Endothelial cell (in vitro differentiated cells): ENCODE measurements at places on chromosomes 2 and 18.

DNA sequence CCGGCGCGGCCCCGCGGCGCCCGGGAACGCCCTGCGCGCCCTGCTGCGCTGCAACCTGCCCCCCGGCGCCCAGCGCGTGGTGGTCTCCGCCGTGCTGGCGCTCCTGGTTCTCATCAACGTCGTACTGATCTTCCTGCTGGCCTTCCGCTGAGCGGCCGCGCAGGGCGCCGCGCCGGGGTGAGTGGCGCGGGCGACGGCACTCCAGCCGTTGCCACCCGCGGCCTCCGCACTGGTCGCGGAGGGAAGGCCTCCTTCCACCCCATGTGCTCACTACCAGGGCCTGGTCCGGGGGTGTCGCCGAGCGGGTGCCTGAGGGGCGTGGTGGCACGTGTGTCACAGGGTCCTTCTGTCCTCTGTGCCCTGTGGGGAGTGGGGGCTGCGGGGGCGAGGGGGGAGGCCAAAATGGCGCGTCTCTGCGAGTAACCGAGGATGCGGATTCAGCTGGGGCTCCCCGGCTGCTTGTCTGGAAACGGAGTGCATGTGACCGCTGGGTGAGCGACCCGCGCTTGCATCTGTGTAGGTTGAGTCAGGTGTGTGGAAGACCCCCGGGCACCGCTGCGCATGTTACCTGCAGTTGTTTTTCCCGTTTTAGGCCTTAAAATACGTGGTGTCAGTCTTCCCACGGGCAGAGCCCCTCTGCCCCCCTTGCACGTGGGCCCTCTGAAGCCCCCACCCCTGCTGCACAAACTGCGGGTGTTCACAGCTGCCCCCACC is 58.0 kb downstream of the FAM168B start:
- DNase-seq: no peak

DNA sequence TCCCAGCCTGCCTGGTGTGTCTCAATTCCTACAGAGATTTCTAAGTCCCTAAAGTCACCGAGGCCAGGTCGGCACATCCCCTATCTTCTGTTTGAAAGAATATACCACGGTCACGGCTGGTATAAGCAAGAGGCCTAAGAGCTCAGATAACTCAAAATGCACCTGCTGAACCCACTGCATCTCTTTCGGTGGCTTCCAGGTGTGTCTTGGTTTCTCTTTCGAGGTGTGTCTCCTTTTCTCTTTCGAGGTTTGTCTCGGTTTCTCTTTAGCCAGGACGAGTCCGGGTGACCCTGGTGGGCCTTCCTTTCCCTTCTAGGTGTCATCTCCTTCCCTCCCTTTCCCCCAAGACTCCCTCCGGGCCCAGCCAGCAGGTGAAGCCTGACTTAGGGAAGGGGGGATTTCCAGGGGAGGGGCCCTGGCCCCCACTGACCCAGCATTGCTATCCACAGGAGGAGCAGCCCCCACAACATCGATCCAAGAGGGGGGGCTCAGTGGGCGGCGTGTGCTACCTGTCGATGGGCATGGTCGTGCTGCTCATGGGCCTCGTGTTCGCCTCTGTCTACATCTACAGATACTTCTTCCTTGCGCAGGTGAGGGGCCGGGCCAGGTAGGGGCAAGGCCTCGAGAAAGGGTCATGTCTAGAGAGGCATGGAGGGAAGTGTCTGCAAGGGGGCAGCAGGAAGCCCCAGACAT is 8.4 kb downstream of the ITM2C start:
- no peak for DNase-seq

- DNase-seq: no peak
These were observed 29.8 kb downstream of the PCBP1 start for GRCh38 chr2:70116936-70117552.

DNA sequence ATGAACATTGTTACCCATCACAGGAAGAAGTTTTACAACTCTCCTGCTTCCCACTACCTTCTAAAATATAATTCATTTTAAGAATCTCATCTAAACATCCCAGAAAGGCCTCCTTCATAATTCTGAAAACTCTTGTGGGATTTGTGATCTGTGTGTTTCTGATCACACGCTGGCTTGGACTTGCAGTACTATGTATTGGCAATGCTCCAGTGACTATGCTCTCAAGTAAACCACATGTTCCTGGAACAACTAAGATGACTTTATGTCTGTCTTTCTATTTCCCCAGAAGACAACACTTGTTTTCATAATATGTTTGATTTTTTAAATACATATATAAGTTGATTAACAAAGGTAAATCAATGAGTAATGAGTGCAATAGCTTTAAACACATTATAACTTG is 376.6 kb upstream of the NETO1 start:
- no peak for DNase-seq

DNA sequence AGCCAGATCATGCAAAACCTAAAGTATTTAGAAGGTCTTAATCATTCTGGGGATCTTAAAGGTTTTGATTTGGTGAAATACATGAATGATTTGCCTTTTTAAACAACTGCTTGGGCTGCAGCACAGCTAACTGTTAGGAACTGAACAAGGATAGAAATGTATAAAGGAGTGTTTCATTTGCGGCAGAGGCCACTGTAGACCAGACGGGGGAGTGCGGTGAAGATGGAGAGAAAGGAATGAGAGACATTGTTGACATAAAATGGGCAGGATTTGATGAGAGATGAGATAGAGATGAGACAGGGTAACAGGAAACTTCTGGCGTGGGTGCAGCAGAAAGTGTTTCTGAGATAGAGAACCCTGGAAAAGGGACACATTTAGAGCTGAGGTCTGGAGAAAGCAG is 308.1 kb downstream of the TMX3 start:
- no peak for DNase-seq

GRCh38 chr2:27711804-27712203 is 48.1 kb downstream of the SLC4A1AP start:
- DNase-seq: no peak

GRCh38 chr2:30491225-30491624 is 44.2 kb downstream of the LCLAT1 start:
- DNase-seq: no peak

DNA sequence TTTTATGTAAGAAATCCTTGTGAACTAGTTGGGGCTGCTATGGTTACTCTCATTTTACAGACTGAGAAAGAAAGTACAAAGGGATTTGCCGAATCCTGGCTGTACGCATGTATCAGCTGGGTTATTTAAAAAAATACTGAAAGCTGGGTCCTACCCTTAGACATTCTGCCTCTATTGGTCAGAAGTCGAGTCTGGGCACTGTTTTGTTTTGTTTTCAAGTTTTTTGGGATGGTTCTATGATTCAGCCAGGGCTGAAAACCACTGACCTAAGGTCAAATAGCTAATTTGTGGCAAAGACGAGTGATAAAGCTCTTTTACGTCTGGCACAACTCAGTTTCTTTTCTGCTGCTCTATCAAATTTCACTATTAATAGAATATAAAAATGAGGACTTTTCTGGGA is 5.9 kb upstream of the SLC8A1 start:
- no peak for DNase-seq

DNA sequence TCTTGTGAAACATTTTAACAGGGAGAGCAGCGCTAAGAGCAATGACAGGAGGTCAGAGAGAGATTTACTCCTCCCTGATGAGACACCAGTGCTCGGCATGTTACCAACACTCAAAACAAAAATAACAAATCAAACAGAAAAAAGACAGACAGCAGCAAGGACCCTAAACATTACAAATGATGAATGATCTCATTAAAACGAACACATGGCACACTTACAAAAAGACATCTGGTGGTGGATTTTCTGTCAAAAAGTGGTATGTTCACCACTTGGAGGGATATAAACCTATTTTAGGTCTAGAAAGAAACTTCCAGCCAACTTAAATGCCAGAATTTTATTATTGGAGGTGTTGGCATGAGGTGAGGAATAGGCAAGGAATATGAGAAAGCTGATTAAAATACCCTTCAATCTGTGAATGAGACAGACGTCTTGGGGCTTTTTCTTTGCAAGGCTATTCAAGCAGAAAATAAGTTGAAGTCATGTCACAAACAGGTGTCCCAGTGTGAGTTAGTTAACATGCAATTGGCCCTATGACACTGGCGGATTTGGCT is 112.8 kb downstream of the PRELID3A start:
- DNase-seq: no peak

DNA sequence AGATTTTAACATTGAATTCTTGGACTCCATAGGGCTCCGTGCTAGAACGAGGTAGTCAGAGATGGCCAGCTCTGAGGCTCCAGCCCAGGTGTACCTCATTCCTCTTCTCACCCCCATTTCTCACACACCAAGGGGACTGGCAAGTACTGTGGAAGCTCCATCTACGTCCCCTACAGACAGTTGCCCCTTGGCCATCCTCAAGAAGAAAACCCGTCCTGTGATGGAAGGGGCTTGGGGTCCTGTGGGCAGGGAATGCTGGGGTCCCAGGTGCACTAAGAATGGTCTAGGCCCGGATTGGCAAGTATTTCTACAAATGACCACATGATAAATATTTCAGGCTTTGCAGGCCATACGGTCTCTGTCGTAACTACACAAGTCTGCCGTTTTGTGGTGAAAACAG is 110.3 kb downstream of the PDCL3 start:
- no peak for DNase-seq

DNA sequence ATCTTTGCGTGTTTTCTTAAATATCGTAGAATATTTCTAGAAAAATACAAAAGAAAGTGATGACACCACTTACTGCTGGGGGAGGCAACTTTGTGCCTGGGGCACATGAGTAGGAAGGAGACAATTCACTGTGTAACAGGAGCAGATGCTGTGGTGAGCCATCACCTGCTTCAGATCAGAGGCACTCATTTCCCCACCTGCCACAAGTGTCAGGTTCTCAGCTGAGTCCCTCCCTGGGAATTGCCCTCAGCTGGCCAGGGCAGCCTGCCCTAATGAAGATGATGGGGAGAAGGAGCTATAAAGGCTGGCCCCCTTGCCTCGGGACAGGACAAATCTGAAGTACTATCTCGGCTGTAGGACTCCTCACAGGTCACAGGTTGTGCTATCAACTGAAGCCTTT is 322.8 kb downstream of the STK39 start:
- no peak for DNase-seq

DNA sequence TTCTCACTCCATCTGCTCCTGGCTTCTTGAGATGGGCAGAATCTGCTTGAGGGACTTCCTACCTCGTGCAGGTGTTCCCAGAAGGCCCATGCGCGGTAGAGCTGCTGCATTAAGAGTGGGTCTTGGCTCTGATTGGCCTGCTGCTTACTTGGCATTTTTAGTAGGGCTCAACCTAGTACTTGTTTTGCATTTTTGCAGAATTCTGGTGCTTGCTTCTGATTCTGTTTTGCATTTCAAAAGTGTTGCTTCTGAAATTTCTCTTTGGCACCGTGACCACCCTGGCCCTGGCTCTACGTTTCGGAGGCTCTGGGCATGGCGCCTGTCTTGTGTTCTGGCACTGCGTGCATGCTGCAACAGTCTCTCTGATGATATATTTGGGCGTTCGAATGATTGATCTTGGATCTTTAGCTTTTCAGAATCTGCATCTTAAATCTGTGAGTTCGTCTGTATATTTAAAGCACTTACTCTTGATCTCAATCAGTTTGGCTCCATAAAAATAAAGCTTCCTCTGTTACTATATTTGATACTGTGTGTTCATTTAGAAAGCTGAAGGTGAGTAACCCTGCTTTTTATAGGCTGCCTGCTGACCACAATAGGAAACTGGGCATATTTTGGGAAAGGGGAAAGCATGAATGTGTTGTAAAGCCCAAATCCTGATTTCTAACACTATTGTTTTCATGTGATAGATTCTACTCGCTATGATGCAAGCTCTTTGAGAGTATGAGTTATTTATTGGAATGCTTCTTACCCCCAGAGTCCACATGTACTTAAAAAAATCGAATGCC is 22.2 kb downstream of the EFR3B start:
- DNase-seq: no peak

DNA sequence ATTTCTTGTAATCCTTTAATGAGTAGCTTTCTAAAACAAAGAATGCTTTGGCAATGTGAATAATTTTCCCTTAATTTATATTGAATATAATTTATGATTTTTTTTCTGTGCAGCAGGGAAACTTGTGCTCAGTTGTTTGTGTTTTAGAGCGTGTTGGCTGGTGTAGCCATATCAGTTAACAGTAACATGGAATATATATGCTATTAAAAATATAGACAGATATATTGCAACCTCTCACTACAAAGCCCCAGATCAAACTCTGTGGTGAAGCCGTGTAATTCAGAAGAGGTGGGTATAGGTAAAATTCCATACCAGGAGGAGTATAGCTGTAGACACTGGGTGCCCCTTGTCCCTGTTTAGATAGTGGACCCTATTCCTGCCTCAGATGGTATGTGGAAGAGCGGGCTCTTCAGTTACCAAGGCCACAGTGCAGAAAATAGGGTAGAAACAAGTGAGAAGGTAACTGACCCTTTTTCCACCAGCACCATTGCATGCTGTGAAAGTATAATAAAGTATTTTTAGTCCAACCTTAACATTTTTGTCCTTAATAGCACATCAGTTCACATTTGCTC is 18.1 kb upstream of the RASGRP3 start:
- no peak for DNase-seq

DNA sequence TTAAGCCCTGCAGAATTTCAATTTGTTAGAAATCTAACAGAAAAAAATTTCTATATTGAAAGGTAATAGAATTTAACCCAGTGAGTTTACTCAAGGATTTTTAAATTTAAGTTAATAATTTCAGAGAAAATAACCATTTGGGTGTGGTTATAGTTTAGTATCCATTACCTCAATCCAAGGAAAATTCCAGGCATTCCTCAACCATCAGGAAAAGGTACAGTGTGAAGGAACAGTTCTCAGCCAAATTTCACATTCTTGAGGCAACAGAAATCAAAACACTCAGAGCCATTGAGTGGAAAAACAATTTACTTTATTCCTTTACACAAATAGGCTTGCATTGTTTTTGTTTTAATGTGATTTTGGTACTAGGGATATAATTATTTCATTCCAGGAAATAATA is 45.6 kb downstream of the ONECUT2 start:
- no peak for DNase-seq

DNA sequence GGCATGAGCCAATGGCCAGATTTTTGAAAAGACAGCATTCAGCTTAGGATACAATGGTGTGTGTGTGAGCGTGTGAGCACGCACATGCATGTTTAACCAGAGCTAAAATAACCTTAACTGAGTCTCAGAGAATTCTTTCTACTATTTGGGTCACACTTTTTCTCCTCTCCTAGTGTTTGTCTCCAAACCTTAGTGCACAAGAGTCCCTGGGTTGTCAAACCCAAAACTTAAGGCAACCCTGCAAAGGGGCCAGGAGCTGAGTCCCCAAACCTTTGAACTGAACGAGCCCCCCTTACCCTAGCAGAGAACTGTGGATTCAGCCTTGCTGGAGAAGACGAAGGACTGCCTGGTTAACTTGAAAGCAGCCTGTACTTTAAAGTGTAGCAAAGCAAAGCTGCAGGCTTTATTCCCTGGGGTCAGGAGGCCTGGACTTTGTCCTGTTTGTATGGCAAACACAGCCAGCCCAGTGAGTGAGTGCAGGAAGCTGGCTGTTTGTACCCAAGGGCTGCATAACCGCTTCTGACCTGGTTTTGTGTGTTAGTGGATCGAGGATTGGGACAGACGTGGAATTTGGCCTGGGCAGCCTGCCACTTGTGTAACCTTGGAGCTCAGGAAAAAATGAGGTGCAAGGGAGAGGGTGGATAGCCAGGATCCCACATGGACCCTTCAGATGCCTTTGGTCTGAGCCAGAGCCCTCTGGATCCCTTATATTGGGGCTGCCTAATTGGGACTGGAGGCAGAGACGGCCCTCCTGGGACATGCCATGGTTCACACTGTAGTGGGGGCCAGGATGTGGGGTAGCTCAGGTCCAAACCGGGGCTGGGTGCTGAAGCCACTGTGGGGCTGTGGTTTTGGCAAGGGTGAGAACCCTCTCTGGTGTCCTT is 6.4 kb upstream of the PSMD1 start:
- DNase-seq: no peak
